ENCODE measurements at places on chromosomes 4 and X.

DNA sequence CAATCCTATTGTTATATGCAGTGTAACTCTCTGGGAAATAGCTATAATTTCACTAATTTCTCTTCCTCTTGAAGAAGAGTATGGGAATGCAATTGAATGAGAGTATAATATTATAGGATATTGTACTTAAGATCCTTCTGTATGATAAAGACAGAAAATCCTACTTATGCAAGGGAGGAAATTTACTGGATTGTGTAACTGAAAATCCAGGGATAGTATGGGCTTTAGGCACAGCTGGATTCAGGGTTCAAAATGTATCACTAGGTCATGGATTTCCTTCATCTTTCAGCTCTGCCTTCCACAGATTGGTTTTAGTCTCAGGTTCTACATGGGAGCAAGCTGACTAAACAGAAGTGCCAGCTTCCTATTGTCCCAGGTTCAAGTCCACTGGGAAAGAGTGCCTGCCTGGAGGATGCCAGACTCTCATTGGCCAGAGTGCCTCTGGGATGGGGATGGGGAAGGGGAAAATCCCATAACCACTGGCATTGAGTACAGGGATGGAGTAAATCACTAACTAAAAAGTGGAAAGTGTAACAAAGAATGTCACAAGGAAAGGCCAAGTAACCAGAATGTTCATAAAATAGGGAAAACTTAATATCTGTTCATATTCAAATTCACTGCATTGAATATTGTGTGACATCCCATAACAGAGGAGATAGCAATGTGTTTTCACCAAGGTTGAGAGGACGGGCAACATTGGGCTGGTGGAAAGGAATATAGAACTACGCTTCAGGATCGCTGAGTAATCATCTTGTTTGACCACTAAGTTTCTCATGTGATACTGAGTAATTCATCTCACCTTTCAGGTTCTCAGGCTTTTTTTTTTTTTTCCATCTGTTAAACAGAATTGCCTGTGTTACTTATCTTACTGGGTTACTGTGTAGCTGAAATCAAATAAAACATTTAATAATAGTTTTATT lies 75.7 kb downstream of the ANXA3 start:
- DNase-seq: no peak

DNA sequence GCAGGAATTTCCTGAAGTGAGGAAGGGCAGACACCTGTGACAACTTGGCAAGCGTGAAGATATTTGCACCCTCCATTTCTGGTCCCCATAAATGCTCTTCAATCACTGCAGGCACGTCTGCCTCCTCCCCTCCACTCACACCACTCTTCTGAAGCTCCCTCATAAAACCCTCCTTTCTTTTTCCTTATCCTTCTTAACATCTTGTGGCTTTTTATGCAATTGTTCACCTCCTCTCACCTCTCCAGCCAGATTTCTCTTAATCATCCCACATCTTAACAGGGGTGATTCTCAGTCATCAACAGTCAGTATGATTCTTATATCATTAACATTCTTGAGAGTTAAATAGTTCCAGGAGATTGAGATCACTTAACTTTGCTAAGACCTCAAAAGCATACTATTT lies 277.4 kb downstream of the SPRY1 start:
- no peak for DNase-seq

GRCh38 chr4:87322754-87323153 lies at the start of gene HSD17B13:
TSS of gene HSD17B13 (minus strand) at chr4:87322882. CDS start at chr4:87322841, 41 bp downstream.
- DNase-seq: no peak

GRCh38 chr4:122700178-122700725 lies 32.3 kb upstream of the BBS12 start:
- DNase-seq: no peak

- DNase-seq: no peak
Observed at GRCh38 chrX:53704294-53704693, 17.8 kb upstream of the HUWE1 start.

DNA sequence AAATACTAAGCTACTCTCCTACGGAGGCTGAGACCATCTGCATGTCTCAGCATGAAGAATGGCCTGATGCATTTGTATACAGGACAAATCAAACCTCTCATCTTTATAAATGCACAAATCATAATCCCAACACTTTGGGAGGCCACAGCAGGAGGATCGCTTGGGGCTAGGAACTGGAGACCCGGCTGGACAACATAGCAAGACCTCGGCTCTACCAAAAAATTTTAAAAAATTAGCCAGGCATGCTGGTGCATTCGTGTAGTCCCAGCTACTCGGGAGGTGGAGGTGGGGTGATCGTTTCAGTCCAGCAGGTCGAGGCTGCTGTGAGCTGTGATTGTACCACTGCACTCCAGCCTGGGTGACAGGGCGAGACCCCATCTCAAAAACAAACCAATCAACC lies 262.8 kb downstream of the DHRSX start:
- no peak for DNase-seq
